ENCODE measurements at places on chromosomes 13 and 19. TPM values are rescaled to one million over a fixed set of nuclear protein-coding genes. Genes with fewer than 3 reads are reported as not detected.

DNA sequence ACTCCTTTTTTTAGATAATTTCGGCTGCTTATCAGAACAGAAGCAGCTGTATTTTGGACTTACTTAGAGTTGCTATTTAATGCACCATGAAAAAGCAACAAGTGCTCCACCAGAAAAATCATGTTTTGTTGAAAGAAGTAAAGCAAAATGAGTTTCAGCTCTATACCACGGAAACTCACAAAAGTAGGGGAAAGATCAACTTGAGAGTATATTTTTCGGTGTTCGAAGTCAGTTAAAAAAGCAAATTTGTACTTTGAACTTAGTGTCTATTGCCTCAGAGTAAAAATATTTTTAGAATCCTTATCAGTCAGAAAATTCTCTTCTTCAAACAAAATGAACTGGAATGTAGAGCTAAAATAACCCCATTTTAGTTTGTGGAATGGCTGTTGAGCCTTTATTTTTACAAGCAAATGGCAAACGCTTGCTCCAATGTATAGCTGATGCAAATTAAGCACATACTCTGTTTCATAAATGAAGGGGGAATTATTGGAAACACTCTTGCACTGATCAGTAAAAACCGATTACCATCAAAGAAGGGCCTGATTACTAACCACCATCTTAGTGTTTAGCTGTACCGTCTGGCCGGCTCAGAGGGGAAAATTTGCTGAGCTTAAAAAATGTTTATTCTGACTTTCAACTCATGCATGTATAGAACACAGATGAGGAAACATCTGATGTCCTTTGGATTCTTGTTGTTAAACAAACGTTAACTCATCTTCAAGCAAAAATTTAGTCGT lies 540.7 kb downstream of the GPC6 start:
- H3K36me3 ChIP-seq, result no peaks in the 10 kb centered on the region
- H3K27me3 ChIP-seq, result peaks cover 4% of the 10 kb centered on the region
- no peak for DNase-seq
- H3K4me3 ChIP-seq, result no peak overlapping the region
- peaks cover 1% of the 10 kb centered on the region for H3K4me1 ChIP-seq
- H3K27ac ChIP-seq, result no peak overlapping the region

DNA sequence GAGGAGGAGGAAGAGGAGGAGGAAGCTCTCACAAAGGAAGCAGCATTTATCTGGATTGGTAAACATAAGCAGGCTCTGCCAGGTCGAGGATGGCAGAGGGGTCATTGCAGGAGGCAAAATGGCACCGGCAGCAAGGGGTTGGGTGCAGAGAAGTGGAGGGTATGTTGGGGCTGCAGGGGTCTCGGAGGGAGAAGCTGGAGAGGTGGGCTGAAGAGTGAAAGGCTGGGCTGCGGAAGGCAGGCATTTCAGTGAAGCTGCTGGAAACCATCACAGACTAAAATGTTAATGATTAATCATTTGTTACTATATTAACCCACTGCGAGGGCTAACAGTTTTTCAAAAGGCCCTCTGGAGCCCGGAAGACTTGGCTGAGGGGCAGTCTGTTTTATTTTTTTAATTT lies 24.6 kb downstream of the TPT1 start:
- DNase-seq, result no peak
- peaks cover 6% of the 10 kb centered on the region for H3K4me1 ChIP-seq

DNA sequence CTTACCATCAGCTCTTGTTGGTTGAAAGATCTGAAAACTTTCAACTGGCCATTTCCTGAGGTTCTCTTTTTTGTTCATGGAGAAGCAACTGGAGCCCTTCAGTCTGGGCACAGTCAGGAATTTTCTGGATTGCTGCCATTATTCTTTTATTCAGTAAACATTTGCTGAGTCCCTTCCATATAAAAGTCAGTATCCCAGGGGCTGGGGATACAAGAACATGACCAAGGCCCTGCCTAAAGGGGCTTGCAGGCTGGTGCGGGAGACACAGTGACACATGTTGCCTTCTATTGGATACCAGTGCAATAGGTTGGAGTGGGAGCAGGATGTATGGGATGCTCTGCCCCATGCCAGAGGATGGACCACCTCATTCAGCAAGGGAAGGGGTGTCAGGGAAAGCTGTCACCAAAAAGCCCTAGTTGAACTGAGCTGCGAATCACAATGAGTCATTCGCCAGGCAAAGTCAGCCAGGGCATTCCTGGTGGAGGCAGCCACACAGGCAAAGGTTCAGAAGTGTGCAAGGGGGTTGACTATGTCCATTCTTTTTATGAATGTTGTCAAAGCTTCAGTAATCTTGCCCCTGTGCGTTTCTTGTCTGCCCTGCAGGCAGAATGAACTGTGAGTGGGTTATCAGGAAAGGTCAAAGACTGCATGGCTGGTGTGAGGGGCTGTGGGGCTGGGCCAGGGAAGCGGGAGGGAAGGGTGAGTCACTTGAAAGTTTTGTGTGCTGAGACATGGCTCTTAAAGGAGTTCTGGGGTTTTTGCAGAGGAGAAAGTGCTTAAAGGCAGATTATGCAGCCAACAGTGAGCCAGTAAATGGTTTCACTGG lies 395.9 kb downstream of the KCNRG start:
- no peaks in the 10 kb centered on the region for H3K27me3 ChIP-seq
- H3K4me3 ChIP-seq, result no peak overlapping the region
- no peak overlapping the region for H3K27ac ChIP-seq
- H3K4me1 ChIP-seq, result no peaks in the 10 kb centered on the region

GRCh38 chr19:6639439-6639838 lies 30.5 kb downstream of the TNFSF14 start:
- no peaks in the 10 kb centered on the region for H3K36me3 ChIP-seq
- H3K4me3 ChIP-seq, result no peak overlapping the region
- no peak for DNase-seq
- H3K4me1 ChIP-seq, result peaks cover 34% of the 10 kb centered on the region

- peaks cover 31% of the 10 kb centered on the region for H3K4me1 ChIP-seq
- H3K27ac ChIP-seq, result peak overlapping the region; percentile 40
- no peak for DNase-seq
Measured at GRCh38 chr13:28357247-28357825, 137.6 kb downstream of the FLT1 start.

DNA sequence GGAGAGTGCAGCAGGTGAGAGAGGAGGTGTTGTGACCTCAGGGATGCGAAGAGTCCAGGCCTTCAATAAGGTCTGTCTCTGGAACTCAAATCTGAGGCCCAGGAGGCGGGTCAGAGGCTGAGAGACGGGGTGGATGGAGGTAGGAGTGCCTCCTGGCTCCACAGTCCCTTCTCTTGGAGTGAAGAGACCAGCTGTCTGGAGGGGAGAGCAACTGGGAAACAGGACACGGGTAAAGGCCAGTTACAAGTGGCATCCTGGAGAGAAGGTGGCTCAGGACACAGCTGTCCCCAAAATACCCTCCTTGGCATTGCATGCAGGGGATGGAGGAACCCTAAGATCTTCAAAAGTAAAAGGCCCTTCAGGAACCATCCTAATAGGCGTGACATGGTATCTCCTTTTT lies 19.2 kb downstream of the PDE4A start:
- DNase-seq, result no peak
- no peaks in the 10 kb centered on the region for H3K27me3 ChIP-seq
- H3K4me1 ChIP-seq, result no peaks in the 10 kb centered on the region
- H3K4me3 ChIP-seq, result no peak overlapping the region
- no peaks in the 10 kb centered on the region for H3K36me3 ChIP-seq

DNA sequence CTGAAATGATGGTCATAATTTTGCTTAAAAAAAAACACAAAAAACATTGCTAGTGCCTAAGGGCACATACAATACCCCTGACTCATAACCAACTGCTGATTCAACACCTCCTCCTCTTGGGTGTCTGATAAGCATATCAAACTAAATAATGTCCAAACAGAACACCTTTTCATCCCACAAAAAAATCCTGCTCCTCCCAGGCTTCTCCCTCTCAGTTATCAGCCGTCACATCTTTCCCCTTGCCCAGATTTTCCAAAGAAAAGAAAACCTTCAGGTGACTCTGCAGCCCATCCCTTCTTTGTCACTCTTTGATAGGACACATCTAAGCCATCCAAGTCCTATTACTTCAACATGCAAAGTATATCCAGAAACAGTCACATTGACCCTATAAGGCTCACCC lies 46.9 kb downstream of the ABCC4 start:
- H3K4me1 ChIP-seq, result peaks cover 1% of the 10 kb centered on the region
- no peak overlapping the region for H3K4me3 ChIP-seq
- no peaks in the 10 kb centered on the region for H3K36me3 ChIP-seq
- no peak for DNase-seq
- H3K27ac ChIP-seq, result no peak overlapping the region
- no peaks in the 10 kb centered on the region for H3K27me3 ChIP-seq

GRCh38 chr19:7869910-7870511 lies 4.2 kb downstream of the PRR36 start:
- H3K27ac ChIP-seq, result no peak overlapping the region
- peaks cover 2% of the 10 kb centered on the region for H3K36me3 ChIP-seq
- peaks cover 12% of the 10 kb centered on the region for H3K27me3 ChIP-seq
- DNase-seq, result peak; percentile 74

GRCh38 chr19:2444251-2445002 lies 12.3 kb downstream of the LMNB2 start:
- no peak overlapping the region for H3K27ac ChIP-seq

- no peaks in the 10 kb centered on the region for H3K4me1 ChIP-seq
- H3K27ac ChIP-seq, result no peak overlapping the region
- no peaks in the 10 kb centered on the region for H3K36me3 ChIP-seq
- no peak for DNase-seq
- H3K4me3 ChIP-seq, result no peak overlapping the region
Measured at GRCh38 chr13:103436057-103436654, 369.9 kb upstream of the SLC10A2 start.

DNA sequence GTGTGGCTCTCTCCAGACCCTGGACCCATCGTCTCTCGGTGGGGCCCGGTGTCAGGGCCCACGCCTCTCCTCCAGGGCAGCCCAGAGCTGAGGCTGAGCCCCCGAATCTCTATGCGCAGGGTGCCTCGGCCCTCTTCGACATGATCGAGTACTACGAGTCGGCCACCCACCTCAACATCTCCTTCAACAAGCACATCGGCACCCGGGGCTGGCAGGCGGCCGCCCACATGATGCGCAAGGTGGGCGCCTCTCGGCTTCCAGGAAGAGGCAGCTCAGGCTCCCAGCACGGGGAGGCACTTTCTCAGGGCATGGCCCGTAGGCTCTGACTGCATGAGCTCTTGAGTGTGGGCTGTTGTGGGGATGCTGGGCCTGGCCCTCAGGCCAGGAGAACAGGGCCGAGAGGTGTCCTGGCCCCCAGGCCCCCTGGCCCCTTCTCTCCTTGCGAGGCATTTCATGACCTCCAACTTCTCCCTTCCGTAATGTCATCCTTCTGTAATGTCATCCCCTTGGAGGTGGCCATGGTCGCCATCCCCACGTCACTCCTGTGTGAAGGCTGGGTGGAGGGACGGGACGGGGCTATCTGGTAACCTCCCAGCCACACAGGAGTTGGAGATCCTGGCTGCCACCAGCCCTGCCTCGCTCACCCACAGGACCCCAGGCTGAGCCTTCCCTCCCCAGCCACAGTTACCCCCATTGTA lies 19.4 kb downstream of the NKPD1 start:
- H3K4me3 ChIP-seq, result no peak overlapping the region
- no peak for DNase-seq
- H3K4me1 ChIP-seq, result peaks cover 10% of the 10 kb centered on the region
- no peak overlapping the region for H3K27ac ChIP-seq

CD209 gene
- total RNA-seq, result 0.11 TPM

FBXO17 gene
- total RNA-seq, result not detected

CPB2 gene
- not detected for total RNA-seq

CGB5 gene
- total RNA-seq, result not detected

All from naive thymus-derived CD8-positive, alpha-beta T cell (primary cell).